SK-MEL-5 (cell line): ENCODE measurements at places on chromosomes 6 and 20.

DNA sequence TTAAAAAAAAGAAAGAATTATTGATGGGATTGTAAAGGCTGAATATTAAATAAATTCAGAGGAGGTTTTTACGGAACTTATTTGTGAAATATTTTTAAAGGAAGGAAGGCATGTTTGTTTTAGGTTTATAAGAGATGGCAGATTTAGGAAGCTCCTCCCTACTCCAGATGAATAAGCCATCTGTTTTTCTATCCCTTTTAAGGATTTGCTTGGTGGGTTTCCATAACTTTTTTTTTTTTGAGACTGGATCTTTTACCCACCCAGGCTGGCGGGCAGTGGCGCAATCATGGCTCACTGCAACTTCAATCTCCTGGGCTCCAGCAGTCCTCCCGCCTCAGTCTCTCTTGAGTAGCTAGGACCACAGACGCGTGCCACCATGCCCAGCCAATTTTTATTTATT is 30.4 kb downstream of the PTPRA start:
- no peak for DNase-seq

GRCh38 chr20:49210101-49210756 is 9.0 kb upstream of the DDX27 start:
- no peak for DNase-seq

GRCh38 chr20:56249956-56250355 is 1.4 kb downstream of the MC3R start:
- DNase-seq: peak; percentile 46

DNA sequence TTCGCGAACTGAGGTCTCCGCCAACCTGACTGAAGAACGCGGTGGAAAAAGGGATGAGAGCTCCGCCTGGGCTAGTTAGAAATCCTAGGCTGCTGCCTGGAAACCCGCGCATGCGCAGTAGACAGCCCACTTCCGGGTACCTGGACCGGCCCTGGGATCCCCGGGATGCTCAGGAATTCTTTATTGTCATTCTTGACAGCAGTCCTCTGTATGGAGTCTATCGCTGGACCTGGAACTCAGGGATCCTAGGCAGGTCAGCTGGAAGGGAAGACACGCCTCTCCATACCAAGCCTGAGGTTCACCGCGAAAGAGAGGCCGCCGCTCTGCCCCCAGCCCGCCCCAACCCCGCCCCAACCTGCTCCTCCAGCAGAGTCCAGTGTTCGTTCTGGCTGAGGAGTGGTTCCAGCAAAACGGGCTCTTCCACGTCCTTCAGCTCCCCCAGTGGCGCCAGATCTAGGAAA is 1379.2 kb upstream of the DEFB115 start:
- peak; percentile 86 for DNase-seq

GRCh38 chr6:51468704-51469103 is 618.7 kb downstream of the PKHD1 start:
- DNase-seq: no peak

GRCh38 chr6:56073315-56073714 is 174.1 kb downstream of the COL21A1 start:
- DNase-seq: no peak

GRCh38 chr6:20652299-20653084 is 118.2 kb downstream of the CDKAL1 start:
- DNase-seq: no peak

DNA sequence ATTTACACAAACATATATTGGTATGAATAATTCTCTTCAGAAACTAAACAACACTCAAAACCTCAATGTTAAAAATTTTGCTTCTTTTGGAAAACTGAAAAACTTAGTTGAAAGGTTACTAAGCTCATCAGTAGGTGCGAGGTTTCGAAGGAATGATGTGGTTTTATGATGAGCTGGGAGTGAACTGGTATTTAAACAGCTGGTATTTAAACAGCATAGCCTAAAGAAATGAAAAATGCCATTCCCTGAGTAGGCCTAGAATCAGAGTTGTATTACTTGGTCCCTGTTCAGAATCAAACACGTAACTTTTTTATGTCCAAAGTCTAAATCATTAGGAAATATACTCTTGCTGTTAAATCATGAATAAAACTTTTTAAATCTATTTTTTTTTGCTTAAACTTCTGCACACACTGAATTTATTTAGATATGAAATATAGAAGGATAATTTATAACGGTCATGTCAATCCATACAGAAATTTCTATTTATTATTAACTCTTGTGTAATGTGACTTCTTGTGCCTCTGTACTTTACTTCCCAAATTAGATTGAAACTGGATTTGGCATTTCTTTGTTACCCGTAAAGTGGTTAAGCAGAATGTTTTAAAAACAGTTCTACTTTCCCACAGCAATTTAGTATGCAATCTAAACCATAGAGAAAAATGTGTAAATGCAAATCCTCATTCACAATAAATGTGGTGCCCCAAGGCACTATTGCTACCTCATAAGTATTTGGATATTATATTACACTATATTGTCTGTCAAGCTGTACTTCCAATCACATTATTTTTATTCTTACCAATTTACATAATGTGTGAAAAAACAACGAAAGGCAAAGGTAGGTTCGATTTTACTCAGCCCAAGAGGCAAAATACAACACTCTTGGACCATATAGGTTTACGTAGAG is 124.1 kb downstream of the HS3ST5 start:
- DNase-seq: no peak

DNA sequence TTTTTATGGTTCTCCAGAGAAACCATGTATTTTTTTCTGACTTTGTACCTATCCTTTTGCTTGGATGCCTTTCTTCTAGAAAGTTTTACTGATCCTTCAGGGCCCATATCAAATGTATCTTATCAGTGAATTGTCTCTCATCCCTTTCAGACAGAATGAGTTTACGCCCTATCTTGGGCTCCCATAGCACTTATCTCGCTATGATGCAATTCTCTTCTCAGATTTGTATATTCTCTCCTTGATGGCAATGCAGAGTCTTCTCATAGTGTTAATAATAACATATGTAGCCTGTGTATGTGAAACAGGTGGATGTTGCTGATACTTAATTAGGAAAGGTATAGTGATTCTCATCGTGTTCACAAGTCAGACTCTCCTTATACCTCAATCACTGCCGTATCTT is 336.2 kb downstream of the UTRN start:
- DNase-seq: no peak

GRCh38 chr6:156864557-156864956 is 87.4 kb downstream of the ARID1B start:
- DNase-seq: no peak

DNA sequence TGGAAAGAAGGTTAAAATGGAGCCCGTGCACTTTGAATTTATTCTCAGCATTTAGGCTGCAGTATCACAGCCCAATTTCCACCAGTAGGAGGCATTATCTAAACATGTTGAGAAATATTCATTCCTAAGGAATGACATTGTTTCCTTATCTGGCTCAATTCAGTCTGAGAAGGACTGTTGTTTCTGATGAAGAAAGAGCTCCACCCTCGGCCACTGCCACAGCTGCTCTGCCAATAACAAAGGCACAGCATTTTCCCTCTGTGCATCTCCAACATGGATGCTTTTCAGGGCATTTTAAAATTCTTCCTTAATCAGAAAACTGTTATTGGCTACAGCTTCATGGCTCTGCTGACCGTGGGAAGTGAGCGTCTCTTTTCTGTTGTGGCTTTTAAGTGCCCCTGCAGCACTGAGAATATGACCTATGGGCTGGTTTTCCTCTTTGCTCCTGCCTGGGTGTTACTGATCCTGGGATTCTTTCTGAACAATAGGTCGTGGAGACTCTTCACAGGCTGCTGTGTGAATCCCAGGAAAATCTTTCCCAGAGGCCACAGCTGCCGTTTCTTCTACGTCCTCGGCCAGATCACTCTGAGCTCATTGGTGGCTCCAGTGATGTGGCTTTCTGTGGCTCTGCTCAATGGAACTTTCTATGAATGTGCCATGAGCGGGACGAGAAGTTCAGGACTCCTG is at the start of gene CALHM5:
TSS of gene CALHM5 (plus strand) at position 216 of the 687 bp plus-strand sequence. CDS start at position 274, 58 bp downstream.
- DNase-seq: peak; percentile 85

DNA sequence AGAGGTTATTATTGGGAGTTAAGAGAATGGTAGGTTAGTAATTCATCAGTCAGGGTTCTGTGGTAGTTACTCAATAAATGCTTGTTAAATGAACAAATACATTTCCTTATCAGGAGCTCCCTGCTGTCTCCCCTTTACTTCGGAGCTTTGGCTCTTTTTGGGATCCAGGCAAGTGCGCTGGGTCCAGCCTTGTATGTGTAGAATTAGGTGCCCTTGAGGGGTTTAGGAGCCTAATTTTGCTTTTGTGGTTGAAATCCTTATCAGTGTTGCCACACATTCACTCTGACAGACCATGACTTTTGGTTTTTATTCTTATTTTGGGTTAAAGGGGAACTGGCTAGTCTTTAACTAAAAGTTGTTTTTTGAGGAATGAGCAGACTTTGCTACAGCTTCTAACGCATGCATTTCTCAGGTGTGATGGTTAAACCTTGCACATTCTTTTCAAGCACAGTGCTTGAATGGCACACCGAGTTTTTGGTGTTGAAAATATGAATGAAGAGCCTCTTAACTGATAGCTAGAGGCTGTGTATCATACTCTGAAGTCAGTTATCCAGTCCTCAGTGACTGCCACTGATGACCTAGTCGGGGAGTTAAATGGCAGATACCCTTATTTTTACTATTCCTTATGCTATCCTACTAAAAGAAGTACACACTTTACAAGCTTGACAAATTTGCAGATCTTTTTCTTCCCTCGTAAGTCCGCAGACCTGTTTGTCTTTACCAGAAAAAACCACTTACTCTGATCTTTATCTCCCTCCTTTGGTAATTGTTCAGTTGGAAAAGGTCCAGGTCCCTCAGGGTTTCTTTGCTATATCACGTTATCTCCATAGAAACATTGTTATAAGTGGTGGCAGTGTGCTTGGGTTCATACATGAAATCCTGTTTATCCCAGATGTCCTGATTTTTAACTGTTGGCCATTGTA is 50.7 kb upstream of the PLCG1 start:
- DNase-seq: no peak

- DNase-seq: peak; percentile 87
Measured at GRCh38 chr6:158042245-158042798, 60.7 kb downstream of the SYNJ2 start.

DNA sequence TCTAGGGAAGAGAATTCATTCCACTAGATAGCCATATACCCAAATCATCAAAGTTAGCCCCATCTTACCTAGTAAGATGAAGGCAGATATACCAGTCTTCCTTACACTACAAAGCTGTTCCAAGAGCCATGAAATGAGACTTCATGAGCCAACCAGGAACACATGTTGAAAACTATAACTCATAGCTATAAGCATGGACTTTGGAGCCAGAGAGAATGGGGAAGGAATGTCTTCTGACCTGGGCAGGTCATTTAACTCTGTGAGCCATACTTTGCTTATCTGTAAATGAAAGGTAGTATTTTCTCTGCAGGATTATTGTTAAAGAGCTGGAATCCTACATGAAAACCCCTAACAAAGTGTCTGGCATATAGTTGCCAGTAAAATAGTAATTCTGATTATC is 27.3 kb downstream of the ADGRF5 start:
- no peak for DNase-seq

GRCh38 chr6:92364948-92365541 is 1054.3 kb downstream of the EPHA7 start:
- DNase-seq: peak; percentile 45

DNA sequence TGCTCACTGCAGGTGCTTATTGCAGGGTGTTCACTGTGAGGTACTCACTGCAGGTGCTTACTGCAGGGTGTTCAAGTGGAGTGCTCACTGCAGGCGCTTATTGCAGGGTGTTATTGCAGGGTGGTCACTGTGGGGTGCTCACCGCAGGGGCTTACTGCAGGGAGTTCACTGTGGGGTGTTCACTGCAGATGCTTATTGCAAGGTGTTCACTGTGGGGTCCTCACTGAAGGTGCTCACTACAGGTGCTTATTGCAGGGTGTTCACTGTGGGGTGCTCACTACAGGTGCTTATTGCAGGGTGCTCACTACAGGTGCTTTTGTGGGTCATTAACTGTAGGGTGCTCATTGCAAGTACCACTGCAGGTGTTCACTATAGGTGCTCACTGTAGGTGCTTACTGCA is 20.2 kb downstream of the APMAP start:
- no peak for DNase-seq

GRCh38 chr20:47143657-47144056 is 212.8 kb downstream of the ZMYND8 start:
- DNase-seq: no peak

DNA sequence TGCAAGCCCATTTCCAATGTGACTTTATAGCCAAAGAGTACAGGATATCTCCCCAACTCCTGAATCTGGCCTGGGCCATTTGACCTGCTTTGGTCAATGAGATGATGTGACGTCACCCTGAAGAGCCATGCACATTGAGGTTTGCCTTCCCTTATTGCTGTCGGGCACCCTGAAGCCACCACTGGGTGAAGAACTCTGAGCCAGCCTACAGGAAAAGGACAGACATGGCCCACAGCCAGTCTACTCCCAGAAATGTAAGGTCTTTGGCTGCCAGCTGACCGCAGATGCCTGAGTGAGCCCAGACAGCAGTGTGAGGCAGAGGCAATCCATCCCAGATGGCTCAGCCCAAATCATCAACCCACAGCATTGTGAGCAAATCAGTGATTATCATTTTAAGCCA is 3.7 kb upstream of the SYNDIG1 start:
- no peak for DNase-seq

- no peak for DNase-seq
Measured at GRCh38 chr20:61353261-61354000, 101.4 kb downstream of the CDH4 start.

GRCh38 chr6:133978896-133979240 is 25.8 kb downstream of the TBPL1 start:
- DNase-seq: no peak

- DNase-seq: no peak
Measured at GRCh38 chr20:43558412-43559146, at the start of gene SGK2. TSS of gene SGK2 (plus strand) at chr20:43559027. CDS start at chr20:43566496, 7,469 bp downstream.

DNA sequence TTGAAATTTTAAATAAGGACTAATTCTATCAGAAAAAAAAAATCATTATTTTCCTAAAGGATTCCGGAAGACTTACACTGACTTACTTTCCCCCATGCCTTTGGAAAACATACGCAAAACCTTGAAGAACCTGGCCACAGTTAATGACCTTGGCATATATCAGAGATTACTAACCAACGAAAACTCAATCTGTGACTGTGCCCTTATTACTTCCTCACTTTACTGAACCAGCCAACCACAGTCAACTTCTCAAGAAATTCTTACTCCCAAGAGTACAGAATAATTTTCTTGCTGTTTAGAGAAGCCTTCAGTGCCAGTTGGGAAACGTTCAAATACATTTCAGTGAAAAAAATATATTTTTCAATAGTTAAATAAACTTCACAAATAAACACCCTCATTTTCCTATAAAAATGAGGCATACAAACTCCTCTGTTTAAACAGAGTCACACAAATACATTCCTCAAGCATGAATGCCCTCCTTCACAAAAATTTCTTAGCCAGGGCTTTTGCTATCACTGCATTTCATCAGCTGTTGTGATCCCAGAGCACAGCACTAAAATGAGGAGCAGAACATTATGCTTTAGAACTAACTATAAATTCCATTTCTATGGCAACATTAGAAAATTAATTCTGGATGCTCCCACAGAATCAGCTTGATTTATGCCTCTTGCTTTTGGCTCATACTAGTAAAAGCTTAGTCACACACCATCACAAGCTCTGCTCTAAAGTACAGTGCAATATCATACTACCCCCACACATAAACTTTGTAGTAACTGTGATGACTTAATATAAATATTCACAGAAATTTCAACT is 117.6 kb downstream of the DST start:
- peak; percentile 15 for DNase-seq
